ENCODE measurements at places on chromosomes 4 and X. TPM values are rescaled to one million over a fixed set of nuclear protein-coding genes. Genes with fewer than 3 reads are reported as not detected.

The LNX1 gene
- total RNA-seq = 12.0 TPM

DNA sequence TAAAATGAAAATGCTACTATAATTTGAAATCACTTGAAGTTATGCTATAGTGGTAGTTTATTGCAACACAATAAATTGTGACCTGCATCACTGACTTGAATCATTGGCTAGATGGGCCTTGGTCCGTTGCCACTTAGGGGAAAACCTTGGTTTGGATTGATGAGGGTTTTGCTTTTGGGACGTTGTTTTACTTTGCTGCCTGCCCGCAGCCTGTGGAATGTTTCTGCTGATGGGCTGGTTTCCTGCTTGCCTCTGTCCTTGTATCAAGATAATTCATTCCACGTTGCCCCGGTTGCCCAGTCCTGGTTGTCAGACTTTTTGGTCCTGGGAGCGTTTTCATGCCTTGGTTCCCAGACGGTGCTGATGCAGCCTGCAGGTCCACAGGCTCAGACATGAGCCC, 18.3 kb downstream of the HADH start:
- no peak for DNase-seq

DNA sequence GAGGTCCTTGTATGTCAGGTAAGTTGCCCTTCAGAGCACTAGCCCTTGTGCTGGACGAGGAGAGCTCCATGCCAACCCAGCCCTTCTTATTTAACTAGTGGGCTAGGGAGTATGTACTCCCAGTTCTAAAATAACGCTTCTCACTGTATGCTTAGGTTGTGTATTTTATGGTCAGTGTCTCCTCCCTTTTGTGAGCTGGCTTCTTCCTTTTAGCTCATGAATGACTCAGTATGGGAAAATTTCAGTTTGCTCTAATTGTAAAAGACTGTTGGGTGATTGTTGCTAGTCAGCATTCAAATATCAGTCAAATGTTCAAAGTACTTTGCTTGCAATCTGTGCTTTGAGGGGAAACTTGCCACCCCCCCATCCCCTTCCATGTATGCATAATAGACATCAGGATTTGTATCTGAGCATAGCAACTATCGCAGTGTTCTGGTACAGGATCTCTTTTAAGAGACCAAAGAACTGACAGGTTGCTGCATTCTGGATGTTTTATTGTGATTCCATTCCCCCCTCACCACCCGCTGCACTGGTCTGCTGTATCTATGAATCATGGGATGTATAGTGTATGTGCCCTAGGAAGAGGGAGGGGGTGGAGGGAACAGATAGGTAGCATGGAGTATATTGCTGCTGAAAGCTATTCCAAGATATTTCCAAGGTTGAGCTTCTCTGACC, 34.7 kb downstream of the DLG3 start:
- DNase-seq = no peak

- no peak for DNase-seq
These were observed 89.0 kb downstream of the DHX15 start for GRCh38 chr4:24495388-24495787.

DNA sequence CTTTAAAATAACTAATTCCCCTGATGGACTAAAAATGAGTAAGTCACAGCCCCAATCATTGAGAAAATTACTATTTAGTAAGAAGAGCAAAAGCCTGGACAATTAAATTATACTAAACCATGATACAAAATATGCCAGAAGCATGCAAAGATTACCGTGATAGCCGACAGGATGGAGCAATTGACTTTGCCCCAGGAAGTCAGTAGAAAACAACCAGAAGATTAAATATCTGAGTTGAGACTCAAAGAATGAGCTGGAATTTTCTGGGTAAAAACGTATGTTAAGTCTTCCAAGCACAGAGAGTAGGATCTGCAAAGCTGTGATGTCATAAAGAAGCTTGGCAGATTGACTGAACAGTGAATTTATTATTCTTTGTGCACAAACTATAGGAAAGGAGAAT, 816.1 kb upstream of the TENM3 start:
- DNase-seq = no peak

DNA sequence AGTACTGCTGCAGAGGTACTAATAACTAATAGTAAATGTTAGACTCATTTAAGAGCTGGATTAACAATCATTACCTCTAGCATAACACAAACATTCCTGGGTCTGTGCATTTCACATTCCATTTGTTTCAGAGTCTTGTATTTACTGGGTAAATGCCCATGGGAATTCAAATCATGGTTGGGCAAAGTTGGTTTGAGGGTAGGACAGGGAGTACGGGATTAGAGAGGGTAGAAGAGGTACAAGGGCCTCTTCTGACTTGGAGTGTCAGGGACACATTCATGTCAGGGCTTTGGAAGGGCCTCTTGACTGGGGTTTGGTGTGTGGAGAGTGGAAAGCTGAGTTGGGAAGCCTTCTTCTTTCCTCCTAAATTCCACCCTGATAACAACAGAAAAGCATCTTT, 65.9 kb downstream of the WWC2 start:
- DNase-seq = no peak

The FAM90A26 gene
- not detected for total RNA-seq

Measured in uterus (tissue), 4 donors.